ENCODE measurements at places on chromosomes 13 and 19. TPM values are rescaled to one million over a fixed set of nuclear protein-coding genes. Genes with fewer than 3 reads are reported as not detected.

GRCh38 chr19:3784607-3785450 lies 1.4 kb downstream of the MATK start:
- DNase-seq: peak; percentile 27

The ZNF492 gene
- not detected for total RNA-seq

The ZNF90 gene
- total RNA-seq: 80.1 TPM

DNA sequence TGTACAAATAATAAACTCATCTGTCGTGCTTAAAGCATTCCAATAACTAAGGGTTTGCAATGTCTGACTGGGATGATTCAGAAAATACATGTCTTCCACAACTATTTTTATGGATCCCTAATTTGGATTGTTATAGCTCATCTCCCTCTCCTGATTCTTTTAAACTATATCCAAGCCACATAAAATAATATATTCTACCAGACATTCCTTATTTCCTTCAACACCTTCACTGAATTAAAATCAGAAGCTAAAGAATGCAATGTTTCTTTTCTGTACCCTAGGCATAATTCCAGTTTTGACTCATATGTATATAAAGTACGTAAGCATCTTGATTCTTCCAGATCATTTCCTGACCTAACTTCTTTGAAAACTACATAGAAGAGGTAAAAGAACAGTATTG lies 420.4 kb downstream of the EFNB2 start:
- DNase-seq: no peak

DNA sequence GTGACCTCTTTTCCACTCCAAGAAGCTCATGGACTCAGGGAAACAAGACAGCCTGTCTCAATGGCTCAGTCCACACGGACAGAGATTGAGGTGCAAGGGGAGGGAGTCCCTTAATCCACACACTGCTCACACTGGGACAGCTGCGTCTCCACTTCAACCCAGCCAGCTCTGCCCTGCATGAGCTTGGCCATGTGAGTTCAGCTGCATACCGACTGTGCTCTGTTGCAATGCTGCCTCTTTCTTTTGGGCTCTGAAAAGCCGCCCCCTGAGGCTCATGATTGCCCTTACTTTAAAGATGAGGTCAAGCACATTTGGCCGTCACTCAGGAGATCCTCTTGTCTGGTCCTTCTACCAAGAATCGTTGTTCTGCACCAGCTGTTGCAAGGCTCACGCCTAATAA lies 64.8 kb upstream of the KCTD15 start:
- no peak for DNase-seq

DNA sequence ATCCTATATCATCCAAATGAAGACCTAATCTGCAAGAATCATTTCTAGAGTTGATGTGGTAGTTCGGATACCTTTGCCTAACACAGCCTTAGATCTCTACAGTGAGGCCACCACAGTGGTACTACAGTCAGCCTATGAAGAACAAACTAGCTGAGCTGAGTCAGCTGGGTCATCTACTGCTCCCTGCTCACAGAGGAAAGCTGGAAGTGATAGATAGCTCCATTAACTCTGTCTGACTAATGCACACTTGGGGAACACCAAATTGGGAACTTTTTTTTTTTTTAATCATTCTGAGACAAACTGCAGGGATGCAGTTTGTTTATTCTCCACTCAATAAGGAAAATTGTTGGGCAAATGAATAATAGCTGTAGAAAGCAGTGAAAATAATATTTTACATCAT lies 1160.6 kb downstream of the PCDH9 start:
- DNase-seq: no peak

GRCh38 chr19:40598918-40599307 lies 2.3 kb upstream of the LTBP4 start:
- no peak for DNase-seq

GRCh38 chr19:53810187-53810546 lies 13.9 kb downstream of the NLRP12 start:
- no peak for DNase-seq

The RFPL4AL1 gene
- not detected for total RNA-seq

DNA sequence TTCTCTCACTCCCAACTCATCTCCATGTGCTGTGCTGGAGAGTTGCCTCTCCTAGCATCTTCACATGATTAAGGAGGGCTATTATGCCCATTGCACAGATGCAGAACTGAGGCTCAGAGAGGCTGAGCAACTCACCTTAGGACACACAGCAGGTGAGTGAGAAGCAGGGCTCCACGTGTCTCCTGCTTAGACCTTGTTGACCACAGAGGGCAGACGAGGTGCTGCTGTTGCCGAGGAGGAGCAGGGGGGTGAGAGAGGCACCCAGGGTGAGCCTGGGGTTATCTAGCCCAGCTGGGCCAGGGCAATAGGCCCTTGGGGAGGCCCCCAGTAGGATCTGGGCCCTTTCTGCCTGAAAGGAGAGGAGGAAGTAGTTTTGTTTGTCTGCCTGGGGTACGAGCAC lies 2.4 kb upstream of the HSH2D start:
- no peak for DNase-seq

The RDH8 gene
- 0.13 TPM for total RNA-seq

GRCh38 chr19:14022469-14022868 lies 5.5 kb upstream of the RLN3 start:
- DNase-seq: no peak

The SMIM44 gene
- total RNA-seq: not detected

DNA sequence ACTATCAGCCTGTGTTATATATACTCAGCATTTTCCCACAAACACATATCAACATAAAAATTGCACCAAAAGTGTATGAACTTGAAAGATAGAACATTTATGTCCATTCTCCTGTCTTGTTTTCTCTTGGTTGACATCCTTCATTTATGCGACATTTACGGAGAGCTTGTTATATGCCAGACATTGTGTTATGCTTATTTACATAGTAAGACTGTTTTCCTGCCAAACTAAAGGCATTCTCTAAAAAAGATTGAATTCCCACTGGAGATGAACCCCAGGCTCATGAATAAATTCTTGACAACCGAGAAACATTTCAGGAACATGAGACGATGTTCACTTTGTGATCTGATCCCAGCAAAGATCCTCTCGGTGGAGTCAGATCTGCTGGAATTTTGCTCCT lies 131.0 kb downstream of the RAP2A start:
- no peak for DNase-seq

GRCh38 chr13:45933203-45933908 lies 81.8 kb upstream of the SIAH3 start:
- DNase-seq: no peak

GRCh38 chr13:76596216-76596615 lies 290.0 kb downstream of the KCTD12 start:
- no peak for DNase-seq

The LILRB5 gene
- total RNA-seq: 0.09 TPM

- no peak for DNase-seq
These were observed 110.7 kb downstream of the SLC7A1 start for GRCh38 chr13:29484796-29485195.

DNA sequence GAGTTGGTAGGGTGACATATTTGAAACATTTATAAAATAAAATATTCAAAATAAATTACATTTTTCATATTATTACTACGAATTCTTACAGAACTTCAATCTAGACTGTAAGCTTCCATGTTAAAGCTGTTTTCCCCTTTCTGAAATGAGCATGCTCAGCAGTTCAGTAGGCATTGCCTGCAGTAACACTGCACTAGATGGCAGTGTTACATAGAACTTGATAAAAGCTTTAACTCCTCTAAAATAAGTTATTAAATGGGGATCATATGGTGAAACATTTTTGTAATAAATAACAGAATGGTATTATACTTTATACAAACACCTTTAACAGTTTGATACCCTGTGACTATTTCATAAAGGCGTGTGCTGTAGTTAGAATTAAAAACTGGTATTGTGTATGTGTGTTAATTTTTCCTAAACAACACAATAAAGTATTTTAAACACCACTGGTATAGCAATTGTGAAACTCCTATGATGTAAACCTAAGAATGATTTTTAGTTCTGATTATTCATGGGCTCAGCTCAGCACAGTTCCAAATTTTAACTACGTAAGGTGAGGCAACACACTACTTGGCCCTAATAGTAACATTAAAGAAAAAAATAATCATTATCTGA lies 11.6 kb upstream of the GPR18 start:
- DNase-seq: no peak

GRCh38 chr19:38559428-38560401 lies 58.0 kb downstream of the MAP4K1 start:
- DNase-seq: no peak

DNA sequence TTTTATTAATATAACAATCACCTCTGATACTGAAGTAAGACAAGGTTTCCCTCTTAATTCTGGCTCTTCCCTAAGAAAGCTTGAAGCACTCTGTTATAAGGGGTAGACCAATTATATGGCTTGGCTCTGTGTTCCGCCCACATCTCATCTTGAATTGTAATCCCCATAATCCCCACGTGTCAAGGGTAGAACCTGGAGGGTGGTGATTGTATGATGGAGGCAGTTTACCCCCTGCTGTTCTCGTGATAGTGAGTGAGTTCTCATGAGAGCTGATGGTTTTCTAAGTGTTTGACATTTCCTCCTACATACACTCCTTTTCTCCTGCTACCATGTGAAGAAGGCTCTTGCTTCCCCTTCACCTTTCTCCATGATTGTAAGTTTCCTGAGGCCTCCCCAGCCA lies 363.8 kb upstream of the PCDH20 start:
- DNase-seq: no peak

DNA sequence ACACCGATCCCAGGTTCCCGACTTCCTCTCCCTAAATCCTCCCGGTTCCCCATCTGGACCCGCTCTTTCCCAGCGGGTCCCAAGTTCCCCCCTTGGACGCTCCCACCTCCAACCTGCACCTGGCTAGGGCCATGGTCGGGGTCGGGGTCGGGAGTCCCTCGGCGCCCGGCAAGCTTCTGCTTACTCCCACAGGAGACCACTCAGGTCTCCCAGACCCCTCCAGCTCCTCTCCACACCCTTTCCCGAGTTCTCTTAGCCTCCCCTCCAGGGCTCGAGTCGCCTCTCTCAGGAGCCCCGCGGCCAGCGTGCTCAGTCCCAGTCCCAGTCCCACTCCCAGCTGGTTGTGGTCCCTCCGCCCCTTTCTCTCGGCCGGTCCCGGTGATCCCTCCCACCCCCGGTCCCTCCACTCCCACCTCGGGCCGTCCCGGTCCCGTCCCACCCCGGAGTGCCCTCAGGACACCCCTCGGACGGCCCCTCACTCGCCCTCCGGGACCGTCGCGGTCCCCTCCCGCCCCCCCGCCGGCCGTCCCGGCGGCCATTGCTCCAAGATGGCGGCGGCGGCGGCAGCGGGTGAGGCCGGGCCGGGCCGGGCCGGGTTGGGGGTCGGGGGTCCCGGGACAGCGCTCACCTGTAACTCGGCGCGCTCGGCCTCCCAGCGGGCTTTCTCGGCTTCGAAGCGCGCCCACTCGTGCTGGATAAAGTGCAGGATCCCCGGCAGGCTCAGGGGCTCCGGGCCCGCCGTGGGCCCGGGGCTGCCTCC lies at the start of gene FKRP:
Gene FKRP, plus strand, starts transcription at position 537 of the 760 bp plus-strand sequence. CDS start 9,394 bp downstream, outside the sequence.
- no peak for DNase-seq

The NLRP4 gene
- total RNA-seq: not detected

The RAB3A gene
- total RNA-seq: 6.8 TPM

The MARCHF2 gene
- 27.5 TPM for total RNA-seq

The SCEL gene
- not detected for total RNA-seq

The TMEM145 gene
- total RNA-seq: 2.8 TPM

GRCh38 chr13:50677258-50677657 lies 166.2 kb downstream of the DLEU7 start:
- DNase-seq: no peak

DNA sequence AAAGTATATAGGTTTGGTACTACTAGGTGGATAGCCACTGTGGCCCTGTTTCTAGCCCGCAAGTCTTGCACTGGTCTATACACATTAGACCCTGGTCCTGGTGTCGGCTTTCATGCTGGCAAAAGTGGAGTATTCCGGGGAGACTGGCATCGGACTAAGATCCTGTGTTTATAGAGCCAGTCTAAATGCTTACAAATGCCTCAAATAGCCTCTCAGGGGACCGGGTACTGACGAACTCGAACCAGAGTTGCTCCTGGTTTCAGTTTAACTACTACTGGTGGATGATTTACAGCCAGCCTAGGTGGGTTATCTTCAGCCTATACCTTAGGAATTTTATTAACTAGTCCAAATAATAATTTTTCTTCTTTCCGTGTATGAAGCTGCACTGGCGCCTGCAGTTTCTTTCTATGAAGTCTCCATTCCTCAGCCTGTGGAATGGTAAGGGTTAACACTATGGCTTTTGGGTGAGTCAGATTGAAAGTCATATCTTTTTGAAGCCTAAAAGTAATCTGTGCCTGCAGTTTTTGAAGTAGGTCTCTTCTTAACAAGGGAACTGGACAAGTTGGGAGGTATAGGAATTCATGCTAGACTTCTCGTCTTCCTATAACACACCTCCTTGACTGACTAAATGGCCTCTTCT lies 51.3 kb downstream of the OR10H4 start:
- DNase-seq: no peak

GRCh38 chr13:88887045-88887662 lies 1216.0 kb downstream of the SLITRK5 start:
- DNase-seq: peak; percentile 43

- no peak for DNase-seq
These were observed 3.6 kb downstream of the MAU2 start for GRCh38 chr19:19324059-19324770.

GRCh38 chr13:108121406-108121805 lies 93.9 kb downstream of the LIG4 start:
- no peak for DNase-seq

The RCBTB1 gene
- 26.9 TPM for total RNA-seq

GRCh38 chr13:30968846-30969245 lies 36.4 kb downstream of the TEX26 start:
- no peak for DNase-seq

DNA sequence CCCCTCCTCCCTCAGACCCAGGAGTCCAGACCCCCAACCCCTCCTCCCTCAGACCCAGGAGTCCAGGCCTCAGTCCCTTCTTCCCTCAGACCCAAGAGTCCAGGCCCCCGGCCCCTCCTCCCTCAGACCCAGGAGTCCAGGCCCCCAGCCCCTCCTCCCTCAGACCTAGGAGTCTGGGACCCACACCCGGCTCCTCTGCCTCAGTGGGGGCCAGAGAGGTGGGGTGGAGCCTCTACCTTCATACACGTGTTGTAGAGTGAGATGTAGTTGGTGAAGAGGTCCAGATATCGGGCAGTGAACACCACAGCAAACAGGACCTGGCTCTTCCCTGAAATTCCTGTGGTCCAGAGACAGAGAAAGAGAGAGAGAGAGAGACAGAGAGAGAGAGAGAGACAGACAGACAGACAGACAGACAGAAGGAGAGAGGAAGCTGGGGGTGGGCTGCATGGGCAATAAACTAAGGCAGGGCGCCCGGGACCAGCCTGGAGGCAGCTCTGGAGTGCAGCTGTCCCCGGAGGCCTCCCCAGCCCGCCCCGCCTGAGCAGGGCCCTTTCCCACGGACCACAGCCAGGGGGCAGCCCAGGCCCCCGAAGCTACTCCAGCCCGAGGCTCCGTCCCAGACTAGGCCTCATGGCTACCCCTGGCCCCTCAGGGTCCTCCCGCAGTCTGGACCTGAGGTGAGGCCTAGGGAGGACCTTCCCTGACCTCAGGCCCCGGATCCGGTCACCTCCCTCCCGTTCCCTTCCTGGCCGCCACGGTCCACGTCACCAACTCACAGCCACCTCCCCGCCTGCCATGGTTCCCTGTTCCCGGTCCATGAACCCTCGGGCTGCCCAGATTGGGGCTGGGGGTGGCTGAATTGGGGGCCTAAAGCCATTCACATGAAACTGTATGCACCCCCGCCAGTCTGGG lies 907 bp downstream of the KDELR1 start:
- peak; percentile 65 for DNase-seq

- DNase-seq: no peak
These were observed 522.1 kb downstream of the DCT start for GRCh38 chr13:93957371-93957770.

- no peak for DNase-seq
These were observed 1643.2 kb upstream of the PRR20A start for GRCh38 chr13:55497486-55497885.

The CALR gene
- total RNA-seq: 887 TPM
